NCI-H2107 (cell line): ENCODE measurements at places on chromosomes 7 and 10.

DNA sequence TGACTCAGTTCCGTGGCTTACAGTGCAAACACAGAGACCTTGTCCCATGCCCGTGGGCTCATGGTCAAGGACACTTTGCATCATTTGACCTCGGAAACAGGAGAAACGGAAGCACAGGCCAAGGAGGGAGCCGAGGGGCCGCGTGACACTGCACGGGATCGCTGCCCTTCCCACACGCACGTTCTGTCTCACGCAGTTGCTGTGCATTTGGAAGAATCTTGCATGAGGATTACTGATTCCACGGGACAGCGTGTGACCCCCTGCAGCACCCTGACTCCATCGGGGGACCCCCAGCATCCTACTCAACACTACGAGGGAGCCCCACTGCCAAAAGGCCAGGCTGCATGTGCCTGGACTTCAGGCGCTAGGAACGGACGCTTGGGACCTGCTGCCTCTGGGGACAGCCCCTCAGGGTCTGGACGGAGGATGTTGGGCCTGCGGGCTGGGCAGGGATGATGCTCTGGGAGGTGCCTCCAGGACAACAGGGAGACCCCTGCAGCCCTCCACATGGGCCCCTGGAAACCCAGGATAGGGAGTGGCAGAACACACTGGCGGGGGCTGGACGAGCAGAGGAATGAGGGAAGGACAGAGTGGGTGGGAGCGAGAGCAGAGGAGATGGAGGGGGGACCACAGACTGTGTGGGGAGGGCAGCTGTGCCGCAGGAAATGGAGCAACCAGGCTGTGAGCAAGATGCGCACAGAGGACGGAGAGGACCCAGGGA lies 222.2 kb downstream of the DNAJB6 start:
- no peak for DNase-seq

- no peak for DNase-seq
These were observed 1.8 kb upstream of the MICALL2 start for GRCh38 chr7:1460821-1461645.

DNA sequence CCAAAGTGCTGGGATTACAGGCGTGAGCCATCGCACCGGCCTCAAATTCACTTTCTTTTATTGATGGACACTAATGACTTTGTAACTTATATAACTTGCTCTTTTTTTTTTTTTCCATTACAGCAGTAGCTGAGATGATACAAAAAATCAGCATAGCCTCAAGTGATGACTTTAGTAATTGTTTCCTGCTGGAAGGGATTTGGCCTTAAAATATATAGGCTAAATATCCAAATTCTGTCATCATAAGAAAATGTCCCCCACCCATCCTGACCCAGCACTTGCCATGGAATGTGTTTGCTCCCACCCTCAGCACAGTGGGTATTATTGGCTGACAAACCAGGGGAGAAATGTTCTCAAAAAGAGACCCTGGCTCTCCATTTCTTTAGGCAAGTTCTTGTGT lies 1264.1 kb upstream of the AUTS2 start:
- DNase-seq = no peak

DNA sequence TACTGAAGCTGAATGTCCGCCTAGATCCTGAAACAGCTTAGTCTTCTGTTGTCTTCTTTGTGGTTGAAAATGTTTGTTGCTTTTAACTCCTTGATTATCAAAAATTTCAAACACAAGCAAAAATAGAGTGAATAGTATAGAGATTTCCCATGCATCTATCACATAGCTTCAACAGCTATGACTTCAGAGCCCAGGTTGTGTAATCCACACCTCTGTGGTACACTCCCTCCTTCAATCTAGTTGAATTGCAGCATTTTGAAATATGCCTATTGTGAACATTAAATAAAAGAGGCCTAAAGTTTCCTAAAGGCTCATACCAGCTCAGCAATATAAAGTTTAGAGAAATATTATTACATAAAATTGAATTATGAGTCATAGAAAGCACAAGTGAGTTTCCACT lies 204.7 kb upstream of the HDAC9 start:
- DNase-seq = no peak

DNA sequence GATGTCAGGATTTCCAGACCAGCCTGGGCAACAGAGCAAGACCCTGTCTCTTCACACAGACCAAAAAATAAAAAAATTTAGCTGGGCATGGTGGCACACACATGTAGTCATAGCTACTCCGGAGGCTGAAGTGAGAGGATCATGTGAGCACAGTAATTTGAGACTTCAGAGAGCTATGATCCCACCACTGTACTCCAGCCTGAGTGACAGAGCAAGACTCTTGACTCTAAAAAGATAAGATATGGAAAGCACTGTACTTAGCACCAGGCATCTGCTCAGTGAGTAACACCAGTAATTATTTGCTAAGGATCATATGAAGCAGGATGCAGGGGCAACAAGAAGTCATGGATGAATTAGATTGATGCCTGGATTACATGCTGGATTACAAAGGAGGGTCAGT lies 128.8 kb downstream of the CALN1 start:
- no peak for DNase-seq

- DNase-seq = no peak
These were observed 79.1 kb downstream of the PRTFDC1 start for GRCh38 chr10:24873281-24873683.

DNA sequence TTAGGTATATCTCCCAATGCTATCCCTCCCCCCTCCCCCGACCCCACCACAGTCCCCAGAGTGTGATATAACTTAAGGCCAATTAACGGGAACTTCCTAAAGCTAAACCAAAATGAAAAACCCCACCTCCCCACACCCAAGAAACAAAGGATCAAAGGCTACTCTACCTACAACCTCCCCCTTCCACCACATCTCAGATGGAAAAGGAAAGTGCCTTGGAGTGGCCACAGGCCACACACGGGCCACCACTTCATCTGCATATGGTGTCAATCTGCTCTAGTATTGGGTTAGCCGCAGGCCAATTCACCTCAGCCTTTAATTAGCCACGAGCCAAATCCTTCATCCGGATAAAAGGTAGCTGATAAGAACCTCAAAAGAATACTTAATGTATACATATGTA lies 19.6 kb downstream of the CSTF2T start:
- DNase-seq = no peak

GRCh38 chr7:142562688-142563087 lies 186.6 kb upstream of the PRSS1 start:
- DNase-seq = no peak

DNA sequence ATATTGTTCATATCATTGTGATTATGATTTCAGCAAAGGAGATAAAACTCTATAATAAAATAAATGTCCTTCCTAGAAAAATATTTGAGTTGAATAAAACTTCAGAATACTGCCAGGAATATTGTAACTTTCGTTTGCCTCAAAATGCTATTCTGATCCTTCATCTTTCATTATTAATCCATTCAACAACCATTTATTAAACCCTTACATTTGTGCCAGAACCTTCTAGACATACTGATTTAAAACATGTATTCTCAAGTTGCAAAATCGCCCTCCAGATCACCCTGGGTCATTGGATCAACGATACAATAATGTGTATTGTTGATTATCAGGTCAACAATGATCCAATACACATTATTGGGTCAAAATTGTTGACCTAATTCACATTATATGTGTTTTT lies 759.8 kb downstream of the CNTNAP2 start:
- no peak for DNase-seq

GRCh38 chr10:46542567-46543465 lies 13.6 kb downstream of the GPRIN2 start:
- no peak for DNase-seq
